ENCODE measurements at places on chromosomes 5 and 9.

- no peak for DNase-seq
Measured at GRCh38 chr9:128159522-128159783, 612 bp upstream of the BBLN start.

DNA sequence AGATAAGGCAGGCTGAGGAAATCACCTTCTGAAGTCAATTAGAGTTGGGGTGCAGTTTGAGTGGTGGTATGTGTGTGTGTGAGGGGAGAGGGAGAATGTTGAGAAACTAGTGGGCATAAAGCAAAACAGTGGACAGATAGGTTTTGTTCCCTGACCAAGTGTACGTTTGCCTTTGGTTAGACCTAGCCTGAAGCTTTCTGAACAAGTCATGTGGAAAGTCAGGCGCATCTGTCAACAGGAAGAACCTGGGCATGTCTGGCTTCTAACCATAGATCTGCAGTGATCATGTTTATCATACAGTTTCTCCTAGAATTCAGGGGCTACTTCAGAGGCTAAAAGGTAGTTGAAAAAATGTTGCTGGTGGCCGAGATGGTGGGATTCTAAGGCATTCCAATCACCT lies 143.2 kb upstream of the PCA3 start:
- DNase-seq = no peak

DNA sequence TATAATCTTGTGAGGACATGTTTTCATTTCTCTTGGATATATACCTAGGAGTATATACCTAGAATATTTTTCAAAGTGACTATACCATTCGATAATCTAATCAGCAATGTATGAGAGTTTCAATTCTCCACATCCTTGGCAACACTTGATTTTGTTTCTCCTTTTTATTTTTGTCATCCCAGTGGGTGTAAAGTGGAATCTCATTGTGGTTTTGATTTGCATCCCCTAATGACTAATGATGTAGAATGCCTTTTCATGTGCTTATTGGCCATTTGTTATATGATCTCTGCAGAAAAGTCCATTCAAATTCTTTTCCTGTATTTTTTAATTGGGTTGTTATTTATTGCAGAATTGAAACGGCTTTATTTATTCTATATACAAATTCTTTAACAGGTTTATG lies 15.2 kb downstream of the ZCCHC9 start:
- no peak for DNase-seq

GRCh38 chr9:91342575-91342974 lies 19.1 kb downstream of the AUH start:
- DNase-seq = no peak

DNA sequence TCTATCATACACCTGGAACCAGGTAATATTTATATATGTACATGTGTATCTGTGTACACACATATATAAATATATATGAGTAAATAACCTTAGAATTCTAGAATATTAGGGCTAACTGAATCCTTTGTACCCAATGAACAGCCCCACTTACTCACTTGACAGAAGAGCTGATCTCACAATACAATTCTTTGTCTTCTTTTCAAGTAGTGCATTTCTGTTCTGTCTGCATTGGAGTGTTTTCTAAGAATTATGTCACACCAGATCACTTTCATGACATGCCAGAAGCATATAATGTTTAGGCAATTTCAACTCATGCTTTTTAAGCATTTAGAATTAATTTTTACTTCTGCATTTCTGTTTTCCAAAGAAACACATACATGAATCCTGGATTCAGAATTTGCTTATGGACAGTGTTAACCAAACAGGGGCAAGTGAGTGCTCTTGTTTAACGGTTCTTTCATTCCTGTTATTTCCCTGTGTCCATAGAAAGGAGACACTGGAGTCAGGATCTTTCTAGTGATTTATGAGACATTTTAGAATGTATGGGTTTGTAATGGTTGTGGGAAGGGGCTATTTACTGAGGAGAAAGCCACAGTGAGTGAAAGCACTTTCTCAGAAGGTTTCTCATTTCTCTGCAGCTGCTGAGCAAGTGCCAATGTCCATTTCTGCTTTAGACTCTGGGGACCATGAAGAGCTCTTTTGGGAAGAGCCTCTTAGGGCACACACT lies 123.2 kb downstream of the RMI1 start:
- DNase-seq = no peak

DNA sequence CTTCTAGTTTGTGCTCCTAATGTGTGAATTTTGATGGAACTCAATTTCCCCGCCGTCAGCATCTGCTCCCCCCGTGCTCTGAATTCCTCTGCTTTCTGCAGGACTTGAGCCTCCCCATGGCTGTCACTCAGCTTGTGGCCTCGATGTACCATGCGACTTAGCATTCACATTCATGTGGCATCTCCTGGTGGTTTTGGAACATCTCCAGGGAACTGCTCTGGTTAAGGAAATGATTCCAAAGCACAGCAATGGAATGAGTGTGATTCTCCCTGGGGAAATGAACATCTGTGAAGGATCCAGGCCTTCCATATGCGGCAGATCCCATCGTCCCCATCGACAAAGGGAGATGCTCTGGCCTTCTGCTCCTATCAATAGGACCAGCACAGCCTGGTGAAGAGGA lies 119.0 kb downstream of the ENTREP1 start:
- DNase-seq = no peak

- DNase-seq = no peak
Measured at GRCh38 chr9:71704796-71705195, 63.5 kb downstream of the CEMIP2 start.
